Activated CD4-positive, alpha-beta T cell treated with anti-CD3 and anti-CD28 coated beads, Interleukin-2, Interleukin-6, amounts not matched to agents 100 ng/mL and 50 ng/mL, durations not matched to agents 16 hours and 8 hours (primary cell): ENCODE measurements at places on chromosomes 2 and 18.

DNA sequence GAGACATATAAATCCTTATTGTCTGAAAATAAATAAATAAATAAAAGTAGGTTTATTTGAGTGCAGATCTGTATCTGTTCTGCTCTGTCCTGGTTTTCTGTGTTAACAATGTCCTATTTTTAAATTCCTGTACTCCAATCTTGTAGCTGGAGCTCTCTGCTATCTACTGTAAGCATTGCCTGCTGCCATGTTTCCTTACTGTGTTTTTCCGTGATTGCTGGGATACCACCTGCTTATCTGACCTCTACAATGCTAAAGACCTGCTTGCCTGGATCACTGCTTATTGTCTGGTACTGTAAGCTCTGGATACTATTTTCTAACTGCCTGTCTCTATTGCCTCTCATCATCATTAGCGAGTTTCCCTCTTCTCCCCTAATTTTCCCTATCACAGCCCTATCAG lies 11.6 kb downstream of the PTPN4 start:
- DNase-seq: no peak

- no peak for DNase-seq
Observed at GRCh38 chr2:64768491-64769005, 114.8 kb upstream of the SERTAD2 start.

DNA sequence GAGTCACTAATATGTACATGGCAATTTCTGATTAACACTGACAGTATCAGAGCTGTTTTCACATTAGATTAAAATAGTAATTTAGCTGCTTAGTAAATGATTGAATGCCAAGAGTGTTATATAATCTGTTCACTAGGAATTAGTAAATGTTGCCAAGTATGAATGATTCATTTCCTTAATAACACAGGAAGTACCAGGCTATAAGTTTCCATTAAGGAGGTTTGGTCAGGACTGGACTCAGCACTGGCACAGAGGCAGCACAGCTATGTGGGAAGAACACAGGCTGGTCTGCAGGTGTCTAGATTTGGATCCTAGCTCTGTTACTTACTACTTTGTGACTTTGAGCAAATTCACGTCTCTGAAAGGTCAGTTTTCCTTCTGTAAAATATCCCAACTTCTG lies 97.2 kb downstream of the TDRD15 start:
- DNase-seq: no peak

DNA sequence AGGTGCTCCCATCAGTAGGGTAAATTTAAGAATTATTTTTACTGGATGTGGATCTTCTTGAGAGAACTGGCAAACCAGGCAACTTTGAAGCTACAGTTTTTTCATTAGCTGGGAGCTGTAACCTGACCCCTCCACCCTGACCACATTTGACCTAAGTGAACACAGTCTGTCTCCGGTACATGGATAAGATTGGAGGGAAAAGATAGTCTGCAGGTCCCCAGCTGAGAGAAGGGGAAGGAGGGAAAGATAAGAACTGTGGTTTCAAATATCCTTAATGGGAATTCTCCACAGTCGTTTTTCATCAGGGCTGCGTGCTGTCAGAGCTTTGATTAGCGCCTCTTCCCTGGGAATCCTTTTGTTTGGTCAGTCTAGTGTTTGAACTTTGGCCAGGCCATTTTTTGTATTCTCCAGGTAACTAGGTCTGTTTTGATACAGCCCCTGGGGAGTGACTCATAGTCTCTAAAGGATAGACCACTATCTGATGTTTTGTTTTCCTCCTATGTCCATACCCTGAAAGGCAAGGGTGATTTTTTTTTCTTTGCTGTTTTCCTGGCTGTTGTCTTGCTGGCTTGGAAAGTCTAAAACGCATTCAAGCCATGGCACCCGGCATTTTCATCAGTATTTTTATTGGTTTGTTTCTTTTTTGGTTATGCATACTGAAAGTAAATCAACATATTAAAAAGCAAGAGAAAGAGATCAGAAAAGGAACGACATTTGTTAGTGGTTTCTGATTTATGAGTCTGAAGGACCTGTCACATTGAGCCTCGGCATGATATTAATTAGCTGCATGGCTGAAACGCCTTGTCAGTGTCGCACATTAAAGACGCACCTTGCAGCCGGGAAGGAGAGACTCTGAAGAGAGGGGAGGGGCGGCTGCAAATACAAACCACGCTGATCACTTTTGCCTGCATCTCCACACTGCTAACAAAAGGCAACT lies 183.4 kb upstream of the FN1 start:
- no peak for DNase-seq

- DNase-seq: no peak
Observed at GRCh38 chr2:10136101-10136934, 13.8 kb downstream of the RRM2 start.

- no peak for DNase-seq
Observed at GRCh38 chr18:51337406-51337805, 139.9 kb upstream of the MEX3C start.

- no peak for DNase-seq
Observed at GRCh38 chr18:36672437-36673344, 156.1 kb downstream of the TPGS2 start.

DNA sequence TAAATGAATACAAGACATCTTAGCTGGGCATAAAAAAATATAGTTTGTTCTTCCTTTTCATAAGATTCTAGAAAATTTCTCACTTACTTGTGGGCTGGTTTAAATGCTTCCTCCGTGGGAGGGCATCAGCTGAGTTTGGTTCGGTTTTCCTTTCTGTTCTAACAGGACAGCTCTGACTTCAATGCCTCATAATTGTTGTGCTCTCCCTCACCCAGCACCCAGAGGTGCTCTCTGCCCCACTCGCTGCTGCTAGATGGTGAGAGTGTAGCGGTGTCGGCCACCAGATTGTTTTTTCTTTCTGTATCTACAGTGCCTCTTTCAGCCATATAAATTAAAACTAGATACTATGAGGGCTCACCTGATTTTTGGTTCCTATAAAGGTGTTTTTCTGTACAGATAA lies 407.2 kb upstream of the CDH7 start:
- no peak for DNase-seq

DNA sequence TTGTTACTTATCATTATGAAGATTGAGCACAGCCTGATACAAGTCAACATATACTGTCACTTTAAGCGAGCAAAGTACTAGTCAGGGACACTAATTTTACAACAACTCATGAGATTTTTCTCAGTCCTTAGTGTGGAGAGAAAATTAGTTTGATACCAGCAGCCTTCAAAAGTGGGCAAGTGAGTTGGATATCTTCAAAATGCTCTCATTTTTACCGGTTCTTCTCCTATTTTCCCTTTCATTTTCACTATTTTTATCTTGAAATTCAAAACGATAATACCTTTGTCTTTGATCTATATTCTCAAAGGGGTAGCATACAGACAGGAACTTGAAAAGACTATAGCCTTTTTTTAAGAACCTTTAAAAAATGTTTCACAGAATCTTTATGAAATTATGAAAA lies 52.0 kb upstream of the UBXN4 start:
- DNase-seq: peak; percentile 13

DNA sequence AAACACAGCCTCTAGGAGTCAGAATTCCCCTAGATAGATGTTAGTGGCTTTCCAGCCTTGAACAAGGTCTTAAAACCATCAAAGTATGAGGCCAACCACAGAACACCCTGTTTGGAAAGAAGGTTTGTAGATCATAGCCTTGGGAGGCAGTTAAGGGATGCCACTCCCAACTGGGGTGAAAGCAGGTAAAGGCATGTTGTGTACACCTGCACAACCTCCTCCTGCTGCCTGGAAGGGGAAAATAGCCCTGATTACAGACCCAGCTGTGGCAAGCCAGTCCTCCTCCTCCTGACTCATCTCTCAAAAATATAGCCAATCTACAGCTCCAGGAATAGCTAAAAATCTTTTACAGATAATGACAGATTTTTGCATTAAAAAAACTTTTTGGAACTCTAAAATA lies 108.1 kb downstream of the RBM43 start:
- no peak for DNase-seq

DNA sequence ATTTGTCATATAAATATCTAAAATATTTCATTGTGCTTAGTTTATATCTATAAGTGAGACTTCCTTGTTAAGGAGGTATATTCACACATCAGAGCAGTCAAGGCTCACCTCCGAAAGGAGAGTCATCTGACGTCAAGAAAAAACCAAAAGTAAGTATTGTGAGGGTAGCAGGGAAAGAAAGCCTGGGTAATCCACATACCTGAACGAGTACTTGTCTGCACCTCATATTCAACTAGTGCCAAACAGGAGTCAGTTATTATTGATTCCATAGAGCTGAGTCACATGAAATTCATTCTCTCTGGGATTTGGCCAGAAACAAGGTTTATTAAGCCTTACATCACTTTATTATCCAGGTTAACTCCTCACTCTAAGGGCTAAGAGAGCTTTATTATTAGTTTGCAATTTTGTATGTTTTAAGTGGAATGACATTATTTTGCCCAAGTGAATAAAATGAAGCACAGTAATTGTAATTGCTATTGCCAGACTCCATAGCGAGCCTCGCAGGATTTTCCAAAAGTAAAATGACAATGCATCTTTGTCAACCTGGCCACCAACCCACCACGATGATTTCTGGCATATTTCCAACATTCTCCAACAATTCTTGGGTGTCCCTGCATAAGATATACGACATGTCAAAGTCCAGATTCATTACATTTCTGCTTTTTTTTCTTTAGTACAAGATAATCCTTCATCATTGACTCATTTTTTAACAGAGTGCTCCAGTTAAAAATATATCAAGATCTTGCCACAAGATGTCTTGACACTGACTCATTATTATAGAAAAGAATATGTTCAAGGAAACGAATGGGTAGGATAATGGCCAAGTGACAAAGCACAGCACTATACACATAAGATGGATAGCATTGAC lies 1210.4 kb upstream of the ACVR2A start:
- no peak for DNase-seq

- no peak for DNase-seq
Observed at GRCh38 chr2:159637988-159638501, 21.7 kb upstream of the BAZ2B start.

- no peak for DNase-seq
Observed at GRCh38 chr2:6975988-6976387, 58.8 kb downstream of the RNF144A start.

DNA sequence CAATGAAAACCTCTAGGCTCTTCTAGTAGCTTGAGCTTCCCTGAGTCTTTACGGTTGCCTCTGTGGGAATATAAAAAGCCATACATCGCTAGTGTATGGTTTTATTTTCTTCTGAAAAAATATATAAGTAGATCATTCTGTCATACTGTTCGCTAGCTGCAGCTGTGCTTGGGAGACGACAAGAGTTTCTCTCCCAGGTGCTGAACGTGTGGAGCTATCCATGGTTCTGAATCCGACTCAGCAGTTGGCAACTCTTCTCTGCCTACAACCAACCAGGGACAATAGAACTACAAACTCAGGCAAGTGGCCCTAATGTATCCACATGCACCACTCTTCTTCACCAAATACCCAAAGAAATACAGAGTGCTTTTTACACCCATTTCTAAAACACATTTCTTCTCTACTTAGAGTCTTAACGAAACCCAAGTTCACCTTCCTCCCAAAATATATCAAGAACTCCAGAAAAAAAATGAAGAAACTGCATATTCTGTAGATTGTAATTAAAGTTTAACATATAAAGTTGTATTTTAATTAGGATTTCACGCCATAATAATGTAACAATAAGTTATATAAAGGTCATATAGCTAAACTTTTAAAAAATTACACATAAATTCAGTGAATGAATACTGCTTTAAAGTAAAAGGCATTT lies 2.2 kb upstream of the KCNH7 start:
- peak; percentile 44 for DNase-seq

DNA sequence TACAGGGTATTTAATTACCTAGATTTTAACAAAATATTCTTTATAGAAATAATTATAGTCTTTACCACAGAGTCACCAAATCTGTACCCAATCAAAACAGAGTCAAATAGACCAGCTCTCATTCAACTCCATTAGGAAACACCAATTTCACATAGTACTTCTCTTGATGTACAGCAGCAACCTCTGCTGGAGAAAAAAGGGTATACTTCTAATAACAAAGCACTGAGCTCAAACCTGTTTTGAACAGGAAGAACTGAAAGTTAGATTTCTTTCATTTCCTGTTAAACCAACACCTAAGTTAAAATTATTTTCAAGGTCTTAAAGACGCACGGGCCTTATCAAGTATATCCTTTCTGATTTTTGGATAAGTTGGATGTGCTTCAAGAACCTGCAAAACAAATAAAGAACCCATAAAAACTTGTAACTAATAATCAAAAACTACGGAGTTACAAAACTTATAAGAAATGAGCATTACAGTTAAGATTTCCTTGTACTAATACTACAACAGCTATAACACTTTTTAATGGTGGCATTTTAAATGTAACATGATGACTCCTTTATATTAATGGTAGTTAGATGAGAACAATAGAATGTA lies 79.0 kb downstream of the TTC21B start:
- DNase-seq: peak; percentile 67

GRCh38 chr2:164763431-164763830 lies 78.2 kb downstream of the COBLL1 start:
- DNase-seq: no peak

DNA sequence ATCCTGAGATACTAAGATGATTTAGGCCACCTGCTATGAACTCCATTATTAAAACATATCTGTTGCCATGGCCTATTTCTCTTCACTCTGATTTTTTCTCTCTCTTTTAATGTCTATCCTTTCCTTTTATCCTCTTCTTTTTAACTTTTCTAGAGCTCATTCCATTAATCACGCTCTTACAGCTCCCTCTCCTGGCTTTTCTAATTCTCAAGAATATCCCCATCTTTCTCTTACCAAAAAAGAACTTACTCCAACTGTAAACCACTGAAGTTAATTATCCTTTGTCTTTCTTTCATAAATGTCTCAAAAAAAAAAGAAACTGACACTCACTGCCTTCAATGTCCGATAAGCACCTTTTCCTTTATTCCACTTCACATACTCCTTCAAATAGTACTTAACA lies 7.9 kb downstream of the PPP3R1 start:
- no peak for DNase-seq

DNA sequence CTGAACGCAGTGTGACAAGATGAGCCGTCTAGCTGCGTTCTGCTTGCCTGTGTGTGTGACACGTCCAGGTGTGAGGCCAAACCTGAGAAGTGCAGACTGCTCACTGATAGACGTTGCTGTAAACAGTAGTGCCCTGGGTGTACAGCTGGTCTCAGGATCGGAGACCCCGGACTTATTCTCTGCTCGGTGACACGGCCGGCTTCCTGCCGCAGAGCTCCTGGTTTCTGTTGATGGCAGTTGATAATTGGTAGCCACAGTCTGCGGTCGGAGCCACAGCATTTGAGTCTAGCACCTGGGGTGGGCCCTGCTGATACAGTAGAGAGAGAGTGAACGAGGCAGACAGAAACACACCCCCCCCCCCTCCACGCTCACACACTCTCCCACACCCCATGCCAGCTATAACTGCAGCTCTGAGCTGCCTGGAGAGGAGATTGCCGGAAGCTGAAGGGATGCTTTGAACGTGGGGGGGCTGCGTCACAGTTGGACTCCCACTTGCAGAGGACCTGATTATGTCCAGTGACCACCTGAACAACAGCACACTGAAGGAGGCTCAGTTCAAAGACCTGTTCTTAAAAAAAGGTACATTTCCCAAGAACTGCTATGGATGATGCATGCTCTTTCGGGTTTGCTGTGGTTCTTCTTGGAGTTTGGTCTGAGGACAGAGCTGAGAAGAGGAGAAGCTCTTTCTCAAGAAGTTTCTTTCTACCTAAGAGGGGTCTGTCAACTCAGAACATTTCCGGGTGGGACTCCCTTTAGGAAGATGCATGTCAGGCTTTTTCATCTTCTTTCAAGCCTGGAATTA lies 114.0 kb downstream of the FAM210A start:
- peak; percentile 84 for DNase-seq

- no peak for DNase-seq
Observed at GRCh38 chr2:2887772-2888387, 489.7 kb downstream of the EIPR1 start.
